ENCODE measurements at places on chromosomes 11 and 22. TPM values are rescaled to one million over a fixed set of nuclear protein-coding genes. Genes with fewer than 3 reads are reported as not detected.

DNA sequence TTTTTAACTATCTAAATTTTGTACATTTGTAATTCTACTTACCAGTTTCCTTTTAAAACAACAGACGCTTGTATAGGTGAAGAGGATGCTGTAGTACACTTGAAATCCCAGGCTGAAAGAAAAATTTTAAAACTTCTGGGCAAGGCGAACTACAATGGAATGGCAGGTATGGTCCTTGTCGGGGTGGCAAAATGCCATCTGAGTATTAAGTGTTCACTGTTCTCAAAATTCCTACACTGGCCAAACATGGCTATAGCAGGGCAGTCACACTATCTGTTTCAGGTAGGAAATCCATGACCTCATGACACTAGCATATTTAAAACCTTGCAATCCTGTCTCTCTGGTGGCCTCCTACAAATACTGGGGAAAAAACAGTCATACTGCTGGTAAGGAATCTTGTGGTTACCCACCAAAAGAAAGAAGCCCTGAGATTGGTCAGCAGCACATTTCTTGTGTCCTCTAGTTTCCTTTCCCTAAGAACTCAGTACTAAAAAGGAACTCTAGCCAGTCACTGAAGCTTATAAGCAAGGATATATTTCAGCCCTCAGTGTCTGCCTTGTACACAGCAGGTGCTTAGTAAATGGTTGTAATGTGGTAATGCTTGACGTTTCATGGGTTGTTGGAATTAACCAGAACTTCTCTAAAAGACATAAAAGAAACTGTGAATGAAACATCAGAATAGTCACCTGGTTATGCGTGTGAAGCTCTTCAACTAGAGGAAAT lies 5.2 kb upstream of the ZC3H12C start:
- H3K4me1 ChIP-seq = no peaks in the 10 kb centered on the region
- H3K27me3 ChIP-seq = no peaks in the 10 kb centered on the region
- no peaks in the 10 kb centered on the region for H3K36me3 ChIP-seq
- no peak for DNase-seq
- H3K27ac ChIP-seq = no peak overlapping the region

DNA sequence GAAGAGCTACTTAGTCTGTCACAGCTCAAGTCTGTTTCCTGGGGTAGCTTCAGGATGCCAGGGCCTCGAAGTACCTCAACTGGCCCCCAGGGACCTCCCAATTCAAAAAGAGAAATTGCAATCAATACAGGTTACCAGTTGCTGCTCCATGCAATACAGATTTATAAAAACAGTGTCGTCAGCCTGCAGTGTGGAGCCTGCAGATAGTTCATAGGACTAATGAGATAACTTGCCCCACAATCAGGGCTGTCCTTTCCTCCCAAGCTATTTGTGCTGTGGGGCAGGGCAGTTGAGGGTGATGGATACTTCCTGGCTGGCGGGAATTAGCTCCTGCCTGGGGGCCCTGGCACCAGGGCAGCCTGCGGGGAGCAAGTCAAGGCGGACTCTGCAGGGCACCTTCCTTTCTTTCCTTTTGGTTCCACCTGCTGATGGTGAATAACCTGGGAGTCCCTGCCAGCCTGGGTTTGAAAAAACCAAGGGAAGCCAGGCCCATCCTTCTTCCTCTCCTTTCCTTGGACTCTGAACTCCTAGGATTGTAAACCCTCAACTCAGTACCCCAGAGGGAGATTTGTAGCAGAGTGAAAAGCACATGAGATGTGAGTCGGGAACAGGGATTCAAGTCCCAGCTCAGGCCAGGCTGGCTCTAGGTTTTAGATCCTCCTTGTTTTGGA lies 216.6 kb downstream of the CEP164 start:
- no peak overlapping the region for H3K4me3 ChIP-seq
- H3K4me1 ChIP-seq = no peaks in the 10 kb centered on the region
- peak; percentile 29 for DNase-seq
- no peak overlapping the region for H3K27ac ChIP-seq
- no peaks in the 10 kb centered on the region for H3K27me3 ChIP-seq

GRCh38 chr11:10597877-10598351 lies 29.4 kb upstream of the LYVE1 start:
- H3K4me1 ChIP-seq = no peaks in the 10 kb centered on the region
- H3K36me3 ChIP-seq = peaks cover 6% of the 10 kb centered on the region
- DNase-seq = no peak
- H3K27me3 ChIP-seq = no peaks in the 10 kb centered on the region
- no peak overlapping the region for H3K4me3 ChIP-seq
- no peak overlapping the region for H3K27ac ChIP-seq

CCDC89 gene
- 1.1 TPM for total RNA-seq

THAP7 gene
- 20.8 TPM for total RNA-seq

Measured in aorta (tissue), 5 donors.